ENCODE measurements at places on chromosomes 3 and 15. TPM values are rescaled to one million over a fixed set of nuclear protein-coding genes. Genes with fewer than 3 reads are reported as not detected.
A peak's percentile ranks its signal among the peaks of the same experiment; 100 is the strongest.

DNA sequence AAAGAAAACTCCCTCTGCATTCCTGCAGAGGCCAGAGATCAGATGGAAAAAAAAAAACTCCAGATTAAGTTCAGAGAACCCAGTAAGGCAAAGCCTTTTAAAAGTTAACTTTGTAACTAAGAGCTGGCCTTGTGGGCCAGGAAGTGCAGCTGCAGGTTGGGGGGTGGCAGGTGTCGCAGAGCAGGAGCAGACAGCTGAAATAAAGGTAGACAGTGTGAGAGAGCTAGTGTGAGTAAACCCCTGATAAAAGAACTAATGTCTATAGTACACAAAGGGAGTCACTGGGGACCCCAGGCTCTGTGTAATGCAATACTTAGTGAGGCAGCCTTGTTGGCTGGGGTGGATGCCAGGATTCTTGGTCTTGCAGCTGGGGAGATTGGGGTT lies 42.1 kb downstream of the PPCDC start:
- H3K27ac ChIP-seq, result no peak overlapping the region
- H3K4me1 ChIP-seq, result no peaks in the 10 kb centered on the region
- no peak overlapping the region for H3K4me3 ChIP-seq
- no peaks in the 10 kb centered on the region for H3K36me3 ChIP-seq
- no peaks in the 10 kb centered on the region for H3K27me3 ChIP-seq
- DNase-seq, result no peak

- H3K4me1 ChIP-seq, result no peaks in the 10 kb centered on the region
- H3K27ac ChIP-seq, result no peak overlapping the region
- DNase-seq, result no peak
Measured at GRCh38 chr3:167798443-167798842, 62.9 kb downstream of the SERPINI1 start.

Gene REC114
- not detected for total RNA-seq

Gene ACTC1
- 15.0 TPM for total RNA-seq

DNA sequence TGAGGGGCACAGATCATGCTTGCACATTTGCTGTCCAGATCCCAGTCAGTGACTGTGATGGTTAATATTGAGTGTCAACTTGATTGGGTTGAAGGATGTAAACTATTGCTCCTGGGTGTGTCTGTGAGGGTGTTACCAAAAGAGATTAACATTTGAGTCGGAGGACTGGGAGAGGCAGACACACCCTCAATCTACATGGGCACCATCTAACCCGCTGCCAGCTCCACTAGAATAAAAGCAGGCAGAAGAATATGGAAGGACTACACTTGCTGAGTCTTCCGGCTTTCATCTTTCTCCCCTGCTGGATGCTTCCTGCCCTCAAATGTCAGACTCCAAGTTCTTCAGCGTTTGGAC lies 5.1 kb downstream of the GP9 start:
- H3K27me3 ChIP-seq, result no peaks in the 10 kb centered on the region
- DNase-seq, result no peak
- no peaks in the 10 kb centered on the region for H3K36me3 ChIP-seq
- no peak overlapping the region for H3K27ac ChIP-seq
- no peaks in the 10 kb centered on the region for H3K4me1 ChIP-seq

DNA sequence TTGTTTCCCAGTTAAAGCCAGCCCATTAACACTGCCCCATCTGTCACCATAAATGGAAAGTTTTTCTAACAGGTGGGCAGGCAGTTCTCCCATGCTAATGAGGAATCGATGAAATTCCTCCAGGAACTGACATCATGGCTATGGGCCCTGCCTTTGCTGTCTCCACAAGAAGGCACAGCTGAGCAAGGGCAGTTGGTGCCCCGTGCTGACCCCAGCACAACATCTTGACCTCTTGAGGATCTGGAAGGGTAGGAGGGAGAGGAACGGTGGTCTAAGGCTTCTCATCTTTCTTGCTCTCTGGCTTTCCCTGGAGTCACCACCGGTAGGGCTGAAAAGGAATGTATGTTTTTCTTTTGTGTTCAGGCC lies 46.7 kb downstream of the CHCHD6 start:
- no peak for DNase-seq
- H3K27ac ChIP-seq, result no peak overlapping the region
- H3K4me3 ChIP-seq, result no peak overlapping the region
- peaks cover 12% of the 10 kb centered on the region for H3K4me1 ChIP-seq

Gene ADGRG7
- total RNA-seq, result not detected

Gene MESP2
- total RNA-seq, result not detected

Gene CFAP44
- total RNA-seq, result 8.1 TPM

- H3K36me3 ChIP-seq, result no peaks in the 10 kb centered on the region
- DNase-seq, result no peak
- no peaks in the 10 kb centered on the region for H3K27me3 ChIP-seq
- no peak overlapping the region for H3K27ac ChIP-seq
- H3K4me3 ChIP-seq, result no peak overlapping the region
- H3K4me1 ChIP-seq, result peaks cover 41% of the 10 kb centered on the region
Measured at GRCh38 chr3:159859424-159859823, 129.2 kb upstream of the IL12A start.

Gene SUSD5
- 0.98 TPM for total RNA-seq

- H3K36me3 ChIP-seq, result no peaks in the 10 kb centered on the region
- no peak overlapping the region for H3K27ac ChIP-seq
- no peaks in the 10 kb centered on the region for H3K27me3 ChIP-seq
- no peaks in the 10 kb centered on the region for H3K4me1 ChIP-seq
Measured at GRCh38 chr3:179256813-179257212, 5.9 kb upstream of the KCNMB3 start.

DNA sequence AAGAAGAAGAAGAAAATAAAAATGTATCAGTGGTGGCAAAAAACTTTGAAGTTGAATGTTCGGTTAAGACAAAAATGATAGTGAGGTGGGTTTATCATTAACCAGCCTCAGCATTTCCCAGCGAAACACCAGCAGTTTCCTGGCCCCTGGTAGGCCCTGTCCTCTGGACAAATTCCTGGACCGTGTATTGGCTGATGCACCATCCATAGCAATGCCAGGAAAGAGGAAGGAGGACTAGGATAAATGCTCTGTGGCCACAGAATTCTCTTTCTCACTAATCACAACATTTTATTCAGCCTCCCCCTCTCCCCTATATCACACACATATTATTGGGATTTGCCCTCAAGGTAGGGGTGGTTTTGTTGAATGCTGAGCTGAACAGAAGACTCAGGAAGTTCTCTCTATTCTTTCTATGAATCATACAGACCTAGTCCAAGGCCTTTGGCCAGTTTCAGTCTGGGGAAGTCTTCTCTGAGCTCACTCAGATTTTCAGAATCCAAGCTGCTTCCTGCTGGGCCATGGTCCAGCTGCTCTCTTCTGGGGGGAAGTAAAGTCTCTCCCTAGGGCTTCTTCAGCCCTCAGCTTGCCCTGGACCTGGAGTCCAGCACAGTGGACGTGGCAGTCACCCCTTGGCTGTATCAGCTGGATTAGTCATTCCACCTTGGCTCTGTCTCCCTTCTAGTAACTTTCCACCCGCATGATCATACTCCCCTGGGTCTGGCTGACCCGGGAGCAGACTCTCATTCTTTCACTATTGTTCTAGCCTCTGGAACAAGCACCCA lies 27.6 kb downstream of the SLC28A1 start:
- no peaks in the 10 kb centered on the region for H3K36me3 ChIP-seq
- peak overlapping the region; percentile 84 for H3K27ac ChIP-seq
- DNase-seq, result no peak
- H3K27me3 ChIP-seq, result no peaks in the 10 kb centered on the region
- no peak overlapping the region for H3K4me3 ChIP-seq

- H3K4me1 ChIP-seq, result peaks cover 75% of the 10 kb centered on the region
- H3K27me3 ChIP-seq, result no peaks in the 10 kb centered on the region
- peaks cover 38% of the 10 kb centered on the region for H3K36me3 ChIP-seq
- no peak for DNase-seq
Measured at GRCh38 chr15:67187351-67187854, 67.1 kb downstream of the AAGAB start.

Gene GOLGA8T
- total RNA-seq, result 1.5 TPM

GRCh38 chr3:99413504-99413903 lies 224.9 kb upstream of the COL8A1 start:
- no peaks in the 10 kb centered on the region for H3K36me3 ChIP-seq
- H3K4me1 ChIP-seq, result no peaks in the 10 kb centered on the region
- no peak overlapping the region for H3K4me3 ChIP-seq
- no peaks in the 10 kb centered on the region for H3K27me3 ChIP-seq
- no peak overlapping the region for H3K27ac ChIP-seq

Gene C3orf62
- total RNA-seq, result 17.9 TPM

Gene PLSCR2
- not detected for total RNA-seq

GRCh38 chr3:104132566-104133403 lies 1233.9 kb upstream of the ALCAM start:
- H3K4me3 ChIP-seq, result no peak overlapping the region
- no peaks in the 10 kb centered on the region for H3K36me3 ChIP-seq
- H3K27me3 ChIP-seq, result no peaks in the 10 kb centered on the region

GRCh38 chr15:98282656-98283332 lies 322.3 kb downstream of the ARRDC4 start:
- DNase-seq, result peak; percentile 3
- H3K27ac ChIP-seq, result no peak overlapping the region
- H3K4me3 ChIP-seq, result no peak overlapping the region
- H3K27me3 ChIP-seq, result no peaks in the 10 kb centered on the region

Gene TMOD3
- total RNA-seq, result 28.5 TPM
